ENCODE measurements at places on chromosomes 3 and 15. TPM values are rescaled to one million over a fixed set of nuclear protein-coding genes. Genes with fewer than 3 reads are reported as not detected.

- DNase-seq: no peak
These were observed 57.2 kb downstream of the USP13 start for GRCh38 chr3:179710079-179710478.

Gene CSPG4
- 0.35 TPM for total RNA-seq

GRCh38 chr3:32569540-32570420 is 878 bp downstream of the DYNC1LI1 start:
- DNase-seq: peak; percentile 88

- no peak for DNase-seq
These were observed 285.5 kb downstream of the SLC9A9 start for GRCh38 chr3:143562789-143563188.

DNA sequence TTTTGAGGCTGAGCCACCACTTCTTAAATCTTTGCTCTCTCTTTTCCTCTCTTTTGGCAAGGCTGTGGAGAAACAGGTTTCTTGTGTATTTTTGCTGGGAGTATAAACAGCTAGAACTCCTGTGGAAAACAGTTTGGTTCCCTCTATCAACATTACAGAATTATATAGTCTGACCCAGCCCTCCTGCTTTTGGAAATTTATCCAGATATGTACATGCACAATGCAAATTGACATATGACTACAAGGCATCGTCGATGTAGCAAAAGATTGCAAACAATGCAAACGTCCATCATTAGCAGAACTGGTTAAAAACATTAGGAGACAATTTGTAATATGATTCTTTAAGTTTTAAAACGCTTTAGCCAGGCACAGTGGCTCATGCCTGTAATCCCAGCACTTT is 12.5 kb upstream of the MYO1E start:
- no peak for DNase-seq

DNA sequence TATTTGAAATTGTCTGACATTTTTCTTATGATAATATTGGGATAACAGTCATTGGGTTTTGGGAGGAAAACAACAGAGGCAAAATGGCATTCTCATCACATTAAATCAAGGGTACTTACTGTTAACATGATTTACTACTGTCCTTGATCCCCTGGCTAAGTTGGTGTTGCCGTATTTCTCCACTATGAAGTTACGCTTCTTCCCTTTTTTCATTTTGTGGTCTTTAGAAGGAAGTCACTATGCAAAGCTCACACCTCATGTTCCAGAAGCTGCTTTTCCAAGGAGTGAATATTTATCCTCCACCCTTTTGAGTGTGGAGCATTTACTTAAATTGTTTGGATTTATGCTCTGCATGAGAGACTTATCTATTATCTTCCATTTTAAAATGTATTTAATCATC is 63.7 kb downstream of the ALCAM start:
- no peak for DNase-seq

DNA sequence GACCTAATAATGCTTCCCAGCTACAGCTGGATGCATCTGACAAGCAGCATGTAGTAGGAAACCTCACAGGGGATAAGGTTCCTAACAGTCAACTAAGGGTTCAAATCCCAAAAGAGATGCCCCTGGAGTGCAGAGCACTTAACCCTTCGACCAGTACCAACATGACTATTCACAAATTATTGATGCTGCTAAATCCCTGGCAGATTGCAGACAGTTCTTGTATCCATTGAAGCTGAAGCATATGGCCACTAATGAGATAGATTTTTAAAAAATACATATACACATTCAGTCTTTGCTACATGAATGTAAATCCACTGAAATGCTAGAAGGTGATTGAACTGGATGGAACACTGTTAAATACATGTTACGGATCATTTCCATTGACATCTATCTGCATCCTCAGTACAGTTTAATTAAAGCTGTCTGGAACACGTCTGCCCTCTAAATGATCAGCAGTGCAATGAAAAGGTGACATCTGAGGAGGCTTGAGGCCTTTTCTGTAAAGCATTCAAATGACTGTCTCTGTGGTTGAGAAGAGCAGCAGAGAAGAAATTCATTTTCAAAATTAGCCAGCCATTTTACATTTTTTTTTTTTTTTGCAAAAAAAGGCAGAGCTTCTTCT is 19.5 kb upstream of the NANOGP8 start:
- no peak for DNase-seq

Gene ALDH1A2
- total RNA-seq: 3.9 TPM

- no peak for DNase-seq
These were observed 50.5 kb downstream of the CRYGS start for GRCh38 chr3:186493525-186494255.

DNA sequence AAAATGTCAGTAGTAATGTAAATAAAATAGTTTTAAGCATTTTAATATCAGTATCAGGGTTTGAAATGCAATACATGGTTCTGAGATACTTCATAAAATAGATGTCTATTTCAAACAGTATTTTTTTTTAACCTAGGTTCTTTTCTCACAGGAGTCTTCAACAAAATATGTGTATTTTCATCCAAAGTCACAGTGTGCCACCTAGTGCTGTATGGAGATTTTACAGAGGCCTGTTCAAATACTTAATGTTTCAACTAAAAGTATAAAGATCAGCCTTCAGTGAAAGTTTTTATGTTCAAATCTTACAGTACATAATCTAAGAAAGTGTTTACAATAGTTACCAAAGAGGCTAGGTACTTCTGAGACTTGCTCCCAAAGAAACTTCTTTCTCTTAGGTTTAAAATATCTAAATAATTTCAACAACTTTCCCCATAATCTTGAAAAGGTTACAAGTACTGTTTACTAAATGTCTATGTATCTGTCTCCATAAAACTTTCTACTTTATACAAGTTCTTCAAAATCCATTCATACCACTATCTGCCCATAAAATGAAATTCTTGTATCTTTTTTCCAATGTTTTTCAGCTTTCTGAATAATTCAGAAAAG is 38.3 kb downstream of the SCAPER start:
- no peak for DNase-seq

DNA sequence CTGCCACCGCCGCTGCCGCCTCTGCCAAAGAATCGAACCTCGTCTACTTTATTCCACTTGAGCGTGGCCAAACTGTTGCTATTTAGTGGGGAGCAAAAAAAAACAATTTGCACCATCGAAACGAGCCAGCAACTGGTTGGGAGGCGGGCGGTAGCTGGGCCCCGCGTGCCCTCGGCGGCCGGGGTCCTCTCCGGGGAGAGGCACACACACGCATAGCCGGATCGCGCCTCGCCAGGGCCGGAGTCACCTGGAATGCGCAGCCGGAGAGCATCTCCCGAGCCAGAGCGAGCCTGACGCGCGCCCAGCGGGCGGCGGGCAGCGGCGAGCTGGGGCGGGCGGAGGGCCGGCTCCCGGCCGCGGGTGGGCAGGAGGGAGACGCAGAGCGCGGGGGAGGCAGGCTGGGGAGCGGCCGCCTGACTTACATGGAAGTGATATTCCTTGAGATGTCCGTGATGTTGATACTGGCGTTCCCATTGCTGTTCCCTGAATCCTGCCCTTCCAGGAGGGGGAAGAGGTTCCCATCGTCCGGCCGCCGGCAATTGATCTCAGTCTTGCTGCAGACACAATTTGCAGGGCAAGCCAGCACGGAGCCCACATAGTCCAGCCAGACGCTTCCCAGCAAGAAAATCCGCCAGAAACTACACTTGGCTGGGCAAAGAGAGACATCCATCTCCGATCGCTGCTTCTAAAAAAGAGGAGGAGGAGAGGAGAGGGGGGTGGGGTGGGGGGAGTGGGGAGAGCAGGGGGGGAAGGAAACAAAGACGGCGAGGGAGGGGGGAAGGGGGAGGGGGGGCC is 858 bp downstream of the NTRK3 start:
- DNase-seq: no peak

- DNase-seq: peak; percentile 40
These were observed 2.1 kb downstream of the TLE3 start for GRCh38 chr15:70095408-70096214.

Gene LTK
- 0.34 TPM for total RNA-seq

Gene IL17RB
- 4.0 TPM for total RNA-seq

DNA sequence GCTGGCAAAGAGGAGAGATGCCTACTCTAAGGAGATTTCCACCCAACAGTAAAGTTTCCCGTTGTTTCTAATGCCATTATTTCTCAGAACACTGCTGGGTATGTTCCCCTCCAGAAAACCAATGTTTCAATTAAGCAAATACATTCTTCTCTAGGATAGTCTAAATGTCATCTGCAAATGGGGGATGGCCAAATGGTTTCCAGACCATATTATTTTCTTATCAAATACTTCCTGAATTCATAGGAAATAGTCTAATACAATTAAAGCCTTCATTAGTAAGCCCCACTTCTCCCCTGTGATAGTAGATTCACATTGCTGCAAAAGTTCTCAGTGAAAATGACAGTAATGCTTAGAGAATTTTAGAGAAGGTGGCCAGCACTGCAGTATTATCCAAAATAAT is 716.6 kb downstream of the GRM7 start:
- DNase-seq: no peak

GRCh38 chr3:114052216-114052615 is 4.1 kb downstream of the CCDC191 start:
- DNase-seq: no peak

GRCh38 chr15:58331560-58331912 is 100.3 kb upstream of the LIPC start:
- DNase-seq: no peak

Gene TM4SF1
- 112 TPM for total RNA-seq

DNA sequence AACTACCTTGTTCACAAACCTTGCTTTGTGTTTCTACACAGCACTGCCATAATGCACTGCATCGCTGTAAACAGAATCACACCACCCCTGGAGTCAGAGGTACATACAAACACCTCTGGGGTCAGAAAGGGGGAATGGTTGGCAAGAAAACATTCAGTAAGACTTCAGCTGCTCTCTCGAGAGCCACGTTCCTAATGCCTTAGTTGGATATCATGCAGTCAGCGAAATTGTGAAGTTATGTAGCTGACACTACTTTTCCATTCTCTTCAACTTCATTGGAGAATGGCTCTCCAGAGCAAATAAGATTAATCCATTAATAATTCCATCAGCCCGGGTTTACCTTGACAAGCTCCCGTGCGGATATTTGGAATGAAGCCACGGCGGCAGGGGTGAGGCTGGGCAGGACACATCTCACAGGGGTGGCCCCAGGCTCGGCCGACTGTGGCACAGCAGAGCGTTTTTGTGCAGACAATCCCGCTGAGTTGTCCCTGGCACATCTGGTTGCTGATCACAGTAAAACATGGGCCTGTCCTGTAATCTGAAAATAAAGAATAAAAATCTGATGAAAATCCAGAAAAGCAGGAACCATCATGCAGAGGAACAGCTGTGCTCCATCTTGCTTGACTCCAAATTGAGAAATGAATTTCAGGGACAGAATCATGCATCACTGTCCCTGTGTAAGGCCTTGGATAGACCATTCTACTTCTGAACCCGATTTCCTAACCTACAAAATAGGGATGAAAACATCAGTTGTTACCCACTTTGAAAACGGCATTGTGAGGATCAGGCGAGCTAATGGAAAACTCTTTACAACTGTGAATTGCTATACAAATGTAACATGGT is 108.0 kb downstream of the FBN1 start:
- DNase-seq: no peak

Gene SPESP1
- total RNA-seq: 0.39 TPM

GRCh38 chr3:137409584-137409983 is 354.5 kb upstream of the SOX14 start:
- no peak for DNase-seq

Data from pancreas (tissue), 10 donors.